ENCODE measurements at places on chromosomes 3 and 15.

DNA sequence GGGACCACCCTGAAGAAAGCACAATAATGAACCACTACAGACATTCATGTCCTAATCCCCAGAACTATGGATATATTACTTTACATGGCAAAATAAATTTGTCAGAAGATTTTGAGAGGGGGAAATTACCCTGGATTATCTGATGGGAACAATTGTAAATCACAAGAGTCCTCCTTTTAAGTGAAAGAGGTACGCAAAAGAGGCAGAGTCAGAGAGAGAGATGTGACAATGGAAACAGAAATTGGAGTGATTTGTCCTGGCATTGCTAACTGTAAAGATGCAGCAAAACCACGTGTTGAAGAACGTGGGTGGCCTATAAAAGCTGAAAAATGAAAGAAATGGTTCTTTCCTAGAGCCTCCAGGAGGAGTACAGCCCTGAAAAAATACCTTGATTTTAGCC lies 1121.4 kb upstream of the ALCAM start:
- no peak for DNase-seq

- DNase-seq: no peak
These were observed 1024.9 kb downstream of the TUSC7 start for GRCh38 chr3:117734496-117734895.

- no peak for DNase-seq
These were observed 90.2 kb upstream of the CHD2 start for GRCh38 chr15:92809880-92810361.

DNA sequence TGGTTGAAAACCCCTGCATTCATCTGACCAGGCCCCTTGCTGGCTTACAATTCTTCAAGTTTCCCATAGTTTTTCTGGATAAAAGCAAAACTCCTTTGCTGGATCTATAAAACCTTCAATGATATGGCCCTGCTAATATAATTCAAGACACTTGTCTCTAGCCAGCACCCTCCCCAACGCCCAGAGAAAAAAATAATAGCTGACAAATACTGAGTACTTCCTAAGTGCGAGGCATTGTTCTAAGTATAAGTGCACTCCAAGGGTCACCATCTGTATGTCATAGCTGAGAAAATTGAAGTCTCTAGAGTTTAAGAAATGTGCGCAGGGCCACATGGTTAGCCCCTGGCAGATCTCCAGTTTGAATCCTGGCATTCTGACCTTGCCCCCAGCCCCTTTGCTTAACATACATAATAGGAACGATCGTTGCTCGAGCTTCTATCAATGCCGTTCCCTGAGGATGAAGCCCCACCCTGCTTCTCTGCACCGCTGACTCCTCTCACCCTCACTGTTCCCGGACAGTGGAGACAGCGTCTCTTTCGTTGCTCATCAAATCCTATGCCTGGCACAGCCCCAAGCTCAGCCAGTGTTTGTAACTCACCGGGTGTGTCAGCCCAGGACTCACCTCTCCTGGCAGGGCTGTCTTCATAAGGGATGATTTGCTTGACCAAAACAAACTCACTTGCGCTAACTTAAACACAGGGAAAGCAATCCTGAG lies 377.1 kb upstream of the PROK2 start:
- DNase-seq: no peak

DNA sequence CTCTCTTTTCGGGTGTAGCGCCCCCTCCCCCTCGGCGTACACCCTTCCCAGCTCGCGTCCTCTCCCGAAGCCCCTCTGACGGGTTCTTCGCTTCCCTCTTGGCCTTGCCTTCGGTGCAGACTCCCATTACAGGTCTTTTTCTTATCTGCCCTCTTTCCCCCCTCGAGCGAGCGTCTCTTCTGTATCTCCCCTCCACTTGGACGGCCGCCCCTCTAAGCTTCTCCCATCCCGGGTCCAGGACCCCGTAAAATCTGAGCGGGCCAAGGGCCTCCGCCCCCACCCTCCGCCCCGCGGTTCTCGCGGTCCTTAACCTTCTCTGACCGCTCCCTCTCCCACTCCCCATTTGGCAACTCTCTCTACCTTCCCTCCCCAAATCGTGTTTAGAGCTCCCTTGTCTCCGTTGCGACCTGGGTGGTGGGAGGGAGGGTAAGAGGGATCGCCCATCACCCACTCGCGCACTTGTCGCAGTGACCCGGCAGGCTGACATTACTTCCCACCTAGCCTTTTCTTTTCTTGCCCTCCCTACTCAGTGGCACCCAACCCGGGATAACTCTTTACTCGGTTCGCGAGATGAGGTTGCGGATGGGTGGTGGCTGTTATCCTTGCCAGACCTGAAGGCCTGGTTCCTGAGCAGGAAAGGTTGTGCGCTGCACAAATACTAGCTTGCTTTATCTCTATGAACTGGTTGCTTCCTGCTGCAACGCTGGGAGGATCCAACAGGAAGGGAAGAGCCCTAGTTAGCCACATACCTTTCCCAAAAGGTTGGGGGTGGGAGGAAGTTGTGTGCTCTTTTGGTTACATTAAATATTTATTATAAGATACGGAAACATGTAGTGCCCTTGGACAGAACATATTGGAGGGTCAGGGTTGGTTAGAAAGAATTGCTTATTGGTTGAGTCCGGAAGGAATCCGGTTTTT lies 922 bp downstream of the RAB11A start:
- no peak for DNase-seq

DNA sequence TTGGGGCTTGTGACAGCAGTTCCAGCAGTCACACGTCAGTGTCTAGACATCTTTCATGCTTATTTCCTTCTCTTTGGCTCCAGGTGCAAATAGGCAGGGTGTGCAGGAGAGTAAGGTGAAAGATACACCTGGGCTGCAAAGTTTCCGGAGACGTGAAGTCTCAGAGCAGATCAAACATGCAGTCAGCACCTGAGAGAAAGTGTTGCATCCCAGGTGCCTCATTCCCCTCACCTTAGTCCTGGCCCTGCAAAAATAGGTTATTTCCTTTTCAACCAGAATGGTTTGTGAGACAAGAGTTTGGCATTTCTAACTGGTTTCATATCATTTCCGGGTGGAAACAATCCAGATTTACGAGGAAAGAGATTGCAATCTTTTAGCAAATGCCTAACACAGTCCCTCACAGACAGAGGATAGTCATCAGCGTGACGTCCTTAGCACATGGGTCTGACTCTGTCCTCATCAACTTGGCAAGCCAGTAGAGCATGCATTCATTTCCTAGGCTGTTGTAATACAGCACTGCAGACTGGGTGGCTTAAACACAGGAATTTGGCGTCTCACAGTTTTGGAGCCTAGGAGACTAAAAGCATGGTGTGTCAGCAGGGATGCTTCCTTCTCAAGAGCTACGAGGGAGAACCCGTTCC lies 58.2 kb upstream of the ARRDC4 start:
- no peak for DNase-seq

- no peak for DNase-seq
These were observed 266.5 kb upstream of the CADM2 start for GRCh38 chr3:84692261-84692660.

GRCh38 chr3:126472277-126473006 lies 3.2 kb downstream of the ZXDC start:
- no peak for DNase-seq

DNA sequence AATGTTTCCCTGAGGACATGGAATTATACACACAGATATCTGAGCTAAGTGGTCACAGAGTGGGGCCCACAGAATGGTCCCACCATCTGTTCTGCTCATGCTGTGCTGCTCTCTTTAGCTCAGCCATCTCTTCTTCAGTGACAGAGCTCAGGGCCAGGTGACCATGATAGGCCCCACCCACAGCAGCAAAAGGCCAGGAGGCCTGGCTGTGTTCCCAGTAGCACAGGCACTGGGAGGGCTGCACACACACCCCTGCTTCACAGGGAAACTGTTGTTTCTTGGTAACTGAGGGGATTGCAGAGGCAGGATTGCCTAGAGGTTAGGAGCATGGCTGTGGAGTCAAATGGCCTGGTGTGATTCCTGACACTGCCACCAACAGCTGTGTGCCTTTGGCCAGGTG lies 4.8 kb upstream of the FBXW12 start:
- no peak for DNase-seq

DNA sequence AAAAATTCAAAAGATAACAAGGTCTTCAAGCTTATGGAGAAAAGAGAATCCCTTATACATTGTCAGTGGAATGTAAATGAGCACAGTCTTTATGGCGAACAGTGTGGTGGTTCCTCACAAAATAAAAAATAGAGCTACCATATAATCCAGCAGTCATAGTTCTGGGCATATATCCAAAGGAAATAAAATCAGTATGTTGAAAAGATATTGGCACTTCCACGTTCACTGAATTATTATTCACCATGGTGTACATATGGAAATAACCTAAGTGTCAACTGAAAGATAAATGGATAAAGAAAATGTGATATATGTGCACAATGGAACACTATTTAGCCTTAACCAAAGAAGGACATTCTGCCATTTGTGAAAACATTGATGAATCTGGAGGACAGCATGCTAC lies 1161.2 kb downstream of the ROBO2 start:
- DNase-seq: no peak

DNA sequence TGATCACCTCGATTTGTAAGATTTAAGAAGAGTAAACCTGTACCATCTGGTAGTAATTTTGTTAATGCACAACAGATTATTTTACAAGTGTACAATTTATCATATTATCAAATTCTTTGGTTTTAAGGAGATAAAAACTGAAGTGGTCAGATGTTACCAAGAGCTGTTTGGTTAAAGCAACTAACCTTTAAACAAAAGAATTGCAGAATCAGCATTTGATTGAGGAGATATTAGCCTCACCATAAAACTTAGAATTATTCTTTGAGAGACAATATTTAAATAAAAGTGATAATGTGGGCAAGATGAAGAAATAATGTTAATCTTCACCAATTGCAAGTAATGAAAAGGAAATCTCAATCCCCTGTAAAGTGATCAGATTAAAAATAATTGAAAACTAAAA lies 1034.9 kb downstream of the ROBO1 start:
- no peak for DNase-seq

DNA sequence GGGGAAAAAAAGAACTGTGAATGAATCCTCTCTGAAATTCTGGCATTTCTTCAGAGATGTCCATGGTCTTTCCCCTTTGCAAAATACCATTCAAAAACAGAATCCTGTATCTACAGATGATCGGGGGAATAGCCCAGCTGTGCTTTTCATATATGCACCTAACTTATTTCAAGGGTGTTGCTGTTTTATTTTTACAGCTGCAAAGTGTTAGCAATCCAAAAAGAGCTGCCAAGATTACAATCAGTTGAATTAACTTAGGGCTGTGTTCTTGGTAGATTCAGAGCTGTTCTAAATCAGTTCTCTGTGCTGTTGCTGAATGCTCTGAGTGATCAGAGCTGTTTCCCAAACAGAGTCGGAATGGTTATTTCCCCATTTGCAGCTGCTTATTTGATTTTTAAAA lies 175.7 kb upstream of the SEMA6D start:
- DNase-seq: no peak

- DNase-seq: no peak
These were observed 810 bp downstream of the PTPRG start for GRCh38 chr3:61562042-61562720.

DNA sequence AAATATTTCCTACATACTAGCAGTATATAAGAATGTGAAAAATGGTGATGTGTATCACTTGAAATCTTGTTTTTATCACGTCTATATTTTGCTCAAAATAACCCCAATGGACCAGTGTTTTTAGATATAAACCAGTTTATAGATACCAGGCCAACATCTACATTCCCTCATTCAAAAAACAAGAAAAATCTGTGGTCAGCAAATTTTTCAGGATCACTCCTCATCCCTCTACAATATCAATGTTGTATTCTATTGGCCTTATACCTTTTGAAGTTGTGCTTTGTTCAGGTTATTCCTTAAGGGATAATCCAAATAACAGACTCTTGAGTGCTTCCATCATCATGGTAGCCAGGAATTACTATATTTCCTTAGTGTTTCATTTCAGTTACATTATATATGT lies 332.9 kb upstream of the ARRDC4 start:
- DNase-seq: no peak

- no peak for DNase-seq
These were observed 69.3 kb downstream of the FOXB1 start for GRCh38 chr15:60073466-60073840.

GRCh38 chr15:65518633-65519285 lies 1.3 kb upstream of the DPP8 start:
- no peak for DNase-seq

DNA sequence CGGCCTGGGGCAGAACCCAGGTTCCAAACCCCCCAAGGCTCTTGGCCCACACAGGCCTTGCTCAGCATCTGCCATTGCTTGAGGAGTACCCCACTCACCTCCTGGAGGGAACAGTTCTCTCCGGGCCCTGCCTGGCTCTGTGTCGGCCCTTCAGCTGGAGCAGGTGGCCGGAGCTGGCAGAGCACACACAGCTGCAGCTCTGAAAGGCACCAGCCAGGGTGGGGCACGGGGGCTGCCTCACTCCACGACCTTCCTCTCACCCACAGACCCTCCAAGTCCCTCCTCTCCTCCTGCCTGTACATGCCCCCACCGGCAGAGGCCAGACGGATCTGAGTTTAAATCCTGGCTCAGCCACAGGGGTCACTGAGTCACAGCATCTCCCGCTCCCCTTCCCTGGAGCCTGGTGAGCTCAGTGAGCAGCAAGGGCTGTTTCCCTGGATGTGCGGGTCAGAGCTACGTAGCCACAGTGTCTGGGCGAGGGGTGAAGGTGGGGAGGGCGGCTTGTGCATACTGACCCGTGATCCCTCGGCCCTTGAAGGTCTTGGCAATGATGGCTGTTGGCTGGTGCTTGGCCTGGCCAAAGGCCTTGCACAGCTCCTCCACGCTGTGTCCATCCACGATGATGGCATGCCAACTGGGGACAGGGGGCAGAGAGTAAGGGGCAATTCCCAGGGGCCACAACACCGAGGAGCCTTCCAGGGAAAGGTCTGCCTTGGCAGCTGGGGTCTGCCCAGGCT lies 23.0 kb downstream of the TKT start:
- no peak for DNase-seq

GRCh38 chr3:189365609-189366564 lies 194.1 kb downstream of the TPRG1 start:
- DNase-seq: no peak

DNA sequence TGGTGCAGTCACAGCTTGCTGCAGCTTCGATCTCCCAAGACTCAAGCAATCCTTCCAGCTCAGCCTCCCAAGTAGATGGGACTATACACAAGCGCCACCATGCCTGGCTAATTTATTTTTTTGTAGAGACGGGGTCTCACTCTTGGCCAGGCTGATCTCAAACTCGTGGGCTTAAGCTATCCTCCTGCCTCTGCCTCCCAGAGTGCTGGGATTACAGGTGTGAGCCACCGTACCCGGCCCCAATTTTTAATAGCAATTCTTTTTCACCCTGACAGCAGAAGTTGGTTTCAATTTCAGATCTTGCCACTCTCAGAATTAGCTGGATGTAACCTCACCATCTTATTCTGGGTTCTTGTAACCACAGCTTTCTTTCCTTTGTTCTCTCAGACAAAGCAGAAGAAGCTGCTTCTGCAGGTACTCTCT lies 64.8 kb downstream of the TRIM71 start:
- no peak for DNase-seq

- no peak for DNase-seq
These were observed 157.6 kb upstream of the RASGRP1 start for GRCh38 chr15:38722236-38722635.

GRCh38 chr3:137946356-137946973 lies 63.5 kb upstream of the CLDN18 start:
- DNase-seq: no peak

GRCh38 chr3:27216955-27217552 lies 152.1 kb downstream of the NEK10 start:
- DNase-seq: no peak
